AG04450 (cell line): ENCODE measurements at places on chromosomes 7 and 10. TPM values are rescaled to one million over a fixed set of nuclear protein-coding genes. Genes with fewer than 3 reads are reported as not detected.

ADGRA1 gene
- not detected in 2 replicates for polyA plus RNA-seq

DNA sequence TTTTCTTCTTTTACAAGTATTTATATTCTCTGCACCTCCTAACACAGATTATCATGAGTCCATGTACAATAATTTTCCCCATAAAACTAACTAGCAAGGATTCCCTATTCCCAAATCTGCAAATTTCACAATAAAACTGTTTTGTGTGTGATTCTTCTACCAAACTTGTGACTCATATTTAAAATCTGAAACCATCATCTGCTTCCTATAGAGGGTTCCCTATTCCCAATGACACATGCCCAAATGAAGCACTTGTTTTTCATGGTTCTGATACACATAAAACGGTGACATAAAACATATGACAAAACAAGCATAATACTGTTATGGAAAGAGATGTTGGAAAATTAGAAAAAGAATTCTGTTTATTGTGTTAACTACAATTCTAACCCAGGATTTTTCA lies 657.6 kb downstream of the PARD3 start:
- no peak for DNase-seq

DNA sequence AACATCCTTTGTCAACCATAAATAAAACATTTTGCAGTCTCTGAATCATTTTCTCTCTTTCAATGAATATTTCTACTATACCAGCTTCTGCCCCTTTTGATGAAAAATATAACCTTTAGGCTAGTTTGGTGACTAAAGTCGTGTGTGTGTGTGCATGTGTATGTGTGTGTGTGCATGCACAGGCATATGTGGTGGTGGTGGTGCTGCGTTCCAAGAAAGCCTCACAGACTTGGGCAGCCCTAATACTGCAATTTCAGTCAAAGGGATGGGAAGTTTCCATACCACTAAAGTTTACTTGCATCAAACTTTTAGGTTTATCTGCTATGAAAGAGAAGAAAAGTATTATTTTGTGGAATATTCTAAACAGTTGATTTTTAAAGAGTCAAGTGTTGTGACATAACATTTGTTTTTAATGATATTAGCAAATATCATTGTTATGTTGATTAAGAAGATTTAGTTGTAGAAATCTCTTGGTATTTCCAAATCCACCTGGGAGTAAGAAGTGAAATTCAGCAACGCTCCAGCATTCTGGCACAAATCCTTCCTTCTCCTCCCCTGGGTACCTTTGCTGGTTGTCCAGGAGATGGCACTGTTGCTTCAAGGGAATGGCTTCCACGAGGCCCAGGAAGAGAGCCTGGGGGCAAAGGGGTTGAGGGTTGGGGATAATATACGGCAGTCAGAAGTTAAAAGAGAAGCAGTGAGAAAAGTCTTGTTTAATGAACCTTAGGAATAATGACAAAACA lies 41.5 kb downstream of the ASB4 start:
- DNase-seq = no peak

GRCh38 chr7:95718577-95719410 lies 53.6 kb upstream of the DYNC1I1 start:
- DNase-seq = no peak

PPP3CB gene
- 35.9 and 41.8 TPM in 2 replicates for polyA plus RNA-seq

DNA sequence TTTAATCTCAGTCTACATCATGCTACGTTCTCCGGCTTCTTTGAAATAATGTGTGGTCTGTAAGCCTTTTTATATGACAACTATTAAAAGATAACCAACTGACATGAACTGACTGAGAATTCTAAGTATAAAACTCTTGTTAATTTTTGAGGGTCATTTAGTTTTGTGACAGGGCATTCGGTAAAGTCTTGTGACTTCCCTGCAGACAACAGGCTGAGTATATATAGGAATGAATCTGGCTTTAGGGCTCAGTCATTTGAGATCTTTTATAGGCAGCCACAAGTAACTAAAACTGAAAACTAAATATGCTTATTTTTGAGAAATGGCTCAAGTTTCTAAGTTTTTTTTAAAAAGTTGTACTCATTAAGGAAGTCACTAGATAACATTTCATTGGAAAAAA lies 62.5 kb upstream of the SCIN start:
- DNase-seq = no peak

- no peak for DNase-seq
Measured at GRCh38 chr7:19305698-19306097, 160.5 kb upstream of the FERD3L start.

- DNase-seq = no peak
Measured at GRCh38 chr10:98257961-98258360, 10.0 kb downstream of the LOXL4 start.

DNA sequence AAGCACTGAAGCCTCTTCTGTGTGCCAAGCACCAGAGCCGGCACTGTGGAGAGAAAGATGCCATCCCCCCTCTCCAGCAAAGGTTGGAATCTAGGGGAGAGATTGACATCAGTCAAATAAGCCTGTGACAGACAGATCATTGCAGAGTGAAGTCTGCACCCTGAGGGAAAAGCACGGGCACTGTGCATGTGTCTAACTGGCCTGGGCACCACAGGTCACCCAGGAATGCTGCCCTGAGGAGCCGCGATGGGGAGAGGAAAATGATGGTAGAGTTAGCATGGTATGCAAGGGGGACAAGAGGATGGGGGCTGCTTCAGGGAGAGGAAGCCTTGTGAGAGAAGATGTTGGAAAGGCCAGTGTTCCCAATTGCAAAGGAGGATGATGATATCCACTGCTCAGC lies 261.0 kb downstream of the GRID1 start:
- no peak for DNase-seq
